ENCODE measurements at places on chromosomes 16 and 17.

- no peaks in the 10 kb centered on the region for H3K36me3 ChIP-seq
- H3K4me3 ChIP-seq, result no peak overlapping the region
- no peak for DNase-seq
Observed at GRCh38 chr16:59973966-59974365, 1239.8 kb upstream of the GOT2 start.

DNA sequence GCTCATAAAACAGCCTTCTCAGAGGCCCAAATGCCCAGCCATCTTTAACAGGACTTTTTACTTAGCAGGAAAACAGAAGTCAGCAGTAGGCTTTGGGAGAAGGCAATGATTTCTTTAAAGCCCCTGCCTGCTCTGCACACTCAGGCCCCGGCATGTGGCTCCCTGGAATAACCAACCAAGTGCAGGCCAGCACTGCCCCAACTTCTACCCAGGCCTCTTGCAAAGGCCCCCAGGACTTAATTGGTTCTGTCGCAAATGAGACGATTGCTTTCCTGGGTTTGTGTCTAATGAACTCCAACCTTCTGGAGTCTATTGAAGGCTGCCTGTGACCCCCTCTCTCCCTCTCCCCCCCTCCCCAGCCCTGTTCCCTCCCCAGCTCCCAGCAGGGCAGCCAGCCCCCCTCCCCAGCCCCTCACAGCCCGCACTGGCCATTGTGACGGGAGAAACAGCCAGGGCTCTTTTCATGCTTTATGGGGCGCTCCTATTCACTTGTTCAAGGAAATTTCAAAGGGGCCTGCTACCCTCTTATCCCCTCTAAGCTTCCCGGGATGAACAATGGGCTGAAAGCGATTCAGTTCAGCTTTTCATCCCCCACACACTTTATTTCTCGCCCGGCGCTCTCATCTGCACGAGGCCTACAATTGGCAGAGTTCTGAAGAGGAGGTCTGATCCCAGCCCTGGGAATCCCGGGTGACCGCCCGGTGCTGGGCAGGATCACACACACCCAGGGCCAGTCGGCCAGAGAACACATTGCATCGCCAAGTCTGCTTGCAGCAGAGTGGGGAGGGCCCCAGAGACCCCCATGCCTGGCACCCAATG lies 15.5 kb downstream of the AXIN2 start:
- no peak overlapping the region for H3K4me3 ChIP-seq
- DNase-seq, result no peak
- no peaks in the 10 kb centered on the region for H3K4me1 ChIP-seq
- no peaks in the 10 kb centered on the region for H3K27me3 ChIP-seq
- no peak overlapping the region for H3K27ac ChIP-seq

DNA sequence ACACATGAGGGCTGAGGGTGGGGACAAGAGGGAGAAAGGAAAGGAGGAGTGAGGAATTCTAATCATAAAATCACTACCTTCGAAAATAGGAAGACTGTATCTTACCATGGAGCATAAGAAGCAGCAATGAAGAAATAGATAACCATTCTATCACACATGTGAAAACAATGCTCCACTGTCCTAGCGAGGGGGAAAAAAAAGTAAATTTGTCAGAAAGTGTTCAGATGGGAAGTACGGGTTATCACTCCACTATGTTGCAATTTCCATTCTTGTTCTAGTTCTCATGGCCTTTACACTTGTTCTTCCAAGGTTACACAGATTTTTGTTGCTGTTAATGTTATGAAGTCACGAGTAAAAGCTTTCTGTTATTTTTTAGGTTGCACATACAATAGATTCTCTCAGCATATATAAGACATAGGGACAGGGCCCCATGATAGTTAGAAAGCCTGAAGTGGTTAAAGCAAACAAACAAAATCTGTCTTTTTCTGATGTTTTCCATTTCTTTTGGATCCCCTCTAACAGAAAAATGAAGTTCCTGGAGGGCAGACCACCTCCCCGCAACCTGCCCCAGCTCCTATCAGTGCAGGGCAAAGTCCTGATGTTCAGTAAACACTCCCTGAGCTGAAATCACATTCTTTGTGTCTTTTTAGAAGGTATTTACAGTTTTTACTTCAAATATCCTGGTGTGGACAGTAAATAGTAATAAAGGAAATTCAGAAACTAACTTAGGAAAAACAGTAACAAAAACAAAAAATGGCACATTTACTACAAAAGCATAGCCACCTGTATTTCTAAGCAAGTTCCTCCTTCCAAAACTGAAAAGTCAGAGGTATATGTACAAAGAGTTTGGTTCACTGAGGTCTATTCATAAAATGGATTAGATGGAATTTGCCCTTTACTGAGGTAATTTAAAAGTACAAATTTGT lies 13.7 kb downstream of the MMD start:
- no peaks in the 10 kb centered on the region for H3K4me1 ChIP-seq
- no peak for DNase-seq
- no peak overlapping the region for H3K4me3 ChIP-seq
- H3K27ac ChIP-seq, result no peak overlapping the region
- H3K36me3 ChIP-seq, result peaks cover 7% of the 10 kb centered on the region

DNA sequence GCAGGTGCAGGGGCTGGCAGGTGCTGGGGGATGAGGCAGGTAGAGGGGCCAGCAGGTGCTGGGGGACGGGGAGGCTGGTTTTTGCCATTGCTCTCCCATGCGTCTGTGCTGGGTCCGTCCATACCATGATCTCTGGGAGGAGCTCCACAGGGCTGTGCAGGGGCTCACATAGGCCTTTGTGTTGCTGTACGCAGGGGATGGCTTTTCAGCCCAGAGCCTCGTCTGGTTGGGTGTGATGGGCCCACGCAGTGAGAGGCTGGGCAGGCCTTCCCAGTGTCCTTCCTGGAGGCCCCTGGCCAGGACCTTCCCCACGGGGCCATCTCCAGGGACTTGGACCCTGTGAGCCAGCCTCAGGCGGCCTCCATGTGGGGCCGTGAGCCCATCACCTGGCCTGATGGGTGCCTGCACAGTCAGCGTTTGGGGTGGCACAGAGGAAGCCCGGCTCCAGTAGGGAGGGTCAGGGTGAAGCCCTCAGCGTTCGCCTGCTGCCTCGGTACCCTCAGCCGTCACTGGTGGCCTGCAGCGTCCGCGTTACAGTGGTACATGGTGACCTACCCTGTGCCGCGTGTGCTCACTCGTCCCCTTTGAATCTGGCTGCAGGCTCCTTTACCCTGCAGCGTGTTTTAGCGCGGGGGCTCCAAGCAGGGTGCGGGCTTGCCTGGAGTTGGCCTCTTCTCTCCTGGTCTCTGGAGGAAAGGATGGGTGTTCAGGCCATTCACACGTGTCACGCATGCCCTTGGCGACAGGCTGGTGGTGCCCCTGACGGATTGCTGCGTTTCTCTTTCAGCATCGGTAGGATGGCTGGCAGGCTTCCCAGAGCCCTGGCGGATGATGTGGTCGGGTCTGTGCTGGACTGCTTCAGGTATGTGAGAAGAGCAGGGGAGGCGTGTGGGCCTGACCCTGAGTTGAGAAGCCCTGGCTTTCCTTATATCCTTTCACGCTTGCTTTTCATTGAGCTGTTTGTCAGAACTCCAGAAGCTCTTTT lies 30.6 kb downstream of the ZNF750 start:
- H3K36me3 ChIP-seq, result peaks cover 4% of the 10 kb centered on the region
- H3K27me3 ChIP-seq, result no peaks in the 10 kb centered on the region
- H3K4me1 ChIP-seq, result no peaks in the 10 kb centered on the region
- DNase-seq, result no peak
- no peak overlapping the region for H3K4me3 ChIP-seq

GRCh38 chr16:23615805-23616204 lies 19.7 kb upstream of the NDUFAB1 start:
- H3K27ac ChIP-seq, result no peak overlapping the region
- H3K4me3 ChIP-seq, result no peak overlapping the region
- no peaks in the 10 kb centered on the region for H3K4me1 ChIP-seq
- peaks cover 3% of the 10 kb centered on the region for H3K36me3 ChIP-seq
- no peaks in the 10 kb centered on the region for H3K27me3 ChIP-seq

GRCh38 chr16:82699711-82700495 lies 73.1 kb downstream of the CDH13 start:
- H3K27ac ChIP-seq, result no peak overlapping the region
- H3K4me3 ChIP-seq, result no peak overlapping the region
- H3K4me1 ChIP-seq, result 0 out of 2 replicates have a peak, but pooled peaks cover 3% of the 10 kb centered on the region
- no peaks in the 10 kb centered on the region for H3K27me3 ChIP-seq

DNA sequence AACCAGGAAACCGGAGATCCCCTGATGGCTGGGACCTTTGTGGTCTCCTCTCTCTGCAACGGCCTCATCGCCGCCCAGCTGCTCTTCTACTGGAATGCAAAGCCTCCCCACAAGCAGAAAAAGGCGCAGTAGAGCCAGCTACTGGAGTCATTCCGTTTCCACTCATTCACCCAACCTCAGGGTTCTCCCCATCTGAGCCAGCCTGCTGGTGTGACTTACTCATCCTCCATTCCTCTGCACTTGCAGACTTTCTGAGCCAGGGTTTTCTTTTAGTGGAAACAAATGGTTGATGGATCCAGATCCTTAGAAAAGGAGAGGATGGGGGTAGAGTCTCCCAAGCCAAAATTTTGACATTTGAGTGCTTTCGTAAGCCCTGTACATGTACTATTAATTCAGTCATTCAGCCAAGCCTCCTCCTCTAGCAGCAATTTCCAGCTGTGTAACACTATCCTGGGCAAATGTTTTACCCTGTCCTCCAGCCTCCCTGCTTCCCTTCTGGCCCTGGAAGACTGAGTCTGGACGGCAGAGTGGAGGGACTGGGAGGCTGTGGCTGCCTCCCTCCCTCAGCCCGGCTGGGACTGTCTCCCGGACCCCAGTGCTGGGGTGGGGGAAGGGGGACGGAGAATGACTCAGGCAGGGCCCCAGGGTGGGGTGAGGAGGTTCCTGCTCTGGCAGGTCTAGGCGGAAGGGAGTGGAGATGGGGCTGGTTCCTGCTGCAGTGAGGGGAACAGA lies 2.3 kb downstream of the SOX15 start:
- H3K4me1 ChIP-seq, result peaks cover 12% of the 10 kb centered on the region
- H3K4me3 ChIP-seq, result no peak overlapping the region
- H3K36me3 ChIP-seq, result peaks cover 12% of the 10 kb centered on the region
- H3K27me3 ChIP-seq, result no peaks in the 10 kb centered on the region

DNA sequence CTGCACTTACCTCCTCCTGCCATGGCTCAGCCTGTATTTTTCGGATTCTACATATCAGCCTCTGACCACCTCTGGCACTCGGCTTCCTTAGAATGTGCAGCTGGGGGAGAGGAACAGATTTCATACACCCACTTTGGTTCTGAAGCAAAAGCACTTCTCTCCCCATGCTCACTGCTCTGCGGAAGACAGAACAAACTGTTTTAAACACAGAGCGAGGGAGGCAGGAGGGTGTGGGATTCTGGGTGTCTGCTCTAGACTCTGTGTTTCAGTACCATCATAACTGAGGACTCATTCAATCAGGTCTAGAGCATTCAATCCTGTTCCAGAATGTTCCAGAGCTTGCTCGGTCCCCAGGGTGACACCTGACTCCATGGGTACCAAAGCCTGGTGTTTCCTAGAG lies 239.1 kb downstream of the GRIN2A start:
- no peak overlapping the region for H3K27ac ChIP-seq
- no peaks in the 10 kb centered on the region for H3K27me3 ChIP-seq
- H3K4me3 ChIP-seq, result no peak overlapping the region
- H3K36me3 ChIP-seq, result no peaks in the 10 kb centered on the region
- DNase-seq, result no peak
- no peaks in the 10 kb centered on the region for H3K4me1 ChIP-seq

- H3K27me3 ChIP-seq, result no peaks in the 10 kb centered on the region
- no peak overlapping the region for H3K27ac ChIP-seq
- DNase-seq, result no peak
- no peaks in the 10 kb centered on the region for H3K36me3 ChIP-seq
Observed at GRCh38 chr17:27575096-27575911, 55.7 kb upstream of the LGALS9 start.

GRCh38 chr17:80649672-80650330 lies 105.2 kb downstream of the RPTOR start:
- H3K4me1 ChIP-seq, result peaks cover 4% of the 10 kb centered on the region
- H3K27me3 ChIP-seq, result no peaks in the 10 kb centered on the region
- H3K27ac ChIP-seq, result no peak overlapping the region

GRCh38 chr17:1573932-1574696 lies 11.5 kb upstream of the PITPNA start:
- H3K36me3 ChIP-seq, result no peaks in the 10 kb centered on the region
- no peak overlapping the region for H3K4me3 ChIP-seq
- H3K27ac ChIP-seq, result no peak overlapping the region
- no peak for DNase-seq
- no peaks in the 10 kb centered on the region for H3K27me3 ChIP-seq
- peaks cover 10% of the 10 kb centered on the region for H3K4me1 ChIP-seq

DNA sequence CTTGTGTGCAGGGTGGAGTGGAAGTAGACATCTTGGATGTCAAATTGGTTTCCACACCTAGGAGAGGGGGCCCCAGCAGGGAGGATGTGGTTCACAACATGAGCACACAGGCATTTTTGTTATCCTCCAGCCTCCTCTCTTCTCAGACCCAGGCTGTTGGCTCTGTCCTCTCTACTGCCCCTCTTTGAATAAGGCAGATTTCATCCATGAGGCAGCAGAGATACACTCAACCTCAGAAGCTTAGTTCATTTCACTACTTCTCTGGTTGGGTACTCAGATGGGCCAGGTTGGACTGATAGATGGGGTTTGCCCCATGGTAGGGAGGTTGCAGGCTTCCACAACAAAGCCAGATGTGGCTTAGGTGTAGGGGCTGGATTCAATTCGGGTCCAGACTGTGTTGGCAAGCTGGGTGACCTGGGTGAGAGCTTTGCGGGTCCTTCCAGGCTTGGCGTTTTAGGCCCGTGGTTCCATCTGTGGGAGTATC lies 22.2 kb upstream of the NFATC3 start:
- no peaks in the 10 kb centered on the region for H3K4me1 ChIP-seq
- H3K27me3 ChIP-seq, result no peaks in the 10 kb centered on the region
- peaks cover 9% of the 10 kb centered on the region for H3K36me3 ChIP-seq
- no peak for DNase-seq
- no peak overlapping the region for H3K27ac ChIP-seq

DNA sequence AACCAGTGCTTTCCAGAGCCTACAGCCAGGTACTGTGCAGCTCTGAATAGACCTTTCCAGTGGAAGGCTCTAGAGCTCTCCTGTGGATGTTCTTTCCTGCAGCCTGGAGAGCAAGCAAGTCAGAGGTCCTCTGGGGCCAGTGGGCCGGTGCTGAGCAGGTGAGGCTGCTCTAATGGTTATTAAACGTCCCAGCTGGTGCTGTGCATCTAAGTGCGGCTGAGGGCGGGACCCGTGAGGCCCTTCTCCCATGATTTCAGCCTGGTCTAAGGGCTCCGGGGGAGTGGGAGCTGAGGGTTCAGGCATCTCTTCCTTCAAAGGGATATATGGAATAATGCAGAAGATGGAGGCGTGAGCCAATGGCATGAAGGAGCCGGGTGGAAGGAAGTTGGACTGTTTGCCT lies 83.7 kb upstream of the SDK2 start:
- no peaks in the 10 kb centered on the region for H3K36me3 ChIP-seq
- H3K4me1 ChIP-seq, result no peaks in the 10 kb centered on the region
- no peaks in the 10 kb centered on the region for H3K27me3 ChIP-seq
- no peak for DNase-seq
- no peak overlapping the region for H3K27ac ChIP-seq
- no peak overlapping the region for H3K4me3 ChIP-seq

- H3K4me3 ChIP-seq, result no peak overlapping the region
- H3K4me1 ChIP-seq, result no peaks in the 10 kb centered on the region
- no peak for DNase-seq
- no peaks in the 10 kb centered on the region for H3K36me3 ChIP-seq
Observed at GRCh38 chr16:5490499-5490898, 392.9 kb upstream of the EEF2KMT start.

- no peak overlapping the region for H3K27ac ChIP-seq
- no peak overlapping the region for H3K4me3 ChIP-seq
- H3K36me3 ChIP-seq, result no peaks in the 10 kb centered on the region
Observed at GRCh38 chr17:58161566-58161965, 5.2 kb upstream of the OR4D2 start.

- no peaks in the 10 kb centered on the region for H3K27me3 ChIP-seq
- no peak overlapping the region for H3K4me3 ChIP-seq
- H3K4me1 ChIP-seq, result peaks cover 6% of the 10 kb centered on the region
- DNase-seq, result no peak
- H3K36me3 ChIP-seq, result no peaks in the 10 kb centered on the region
Observed at GRCh38 chr17:58248955-58249269, 10.5 kb downstream of the LPO start.
